GM23338 (cell line): ENCODE measurements at places on chromosomes 6 and 20. TPM values are rescaled to one million over a fixed set of nuclear protein-coding genes. Genes with fewer than 3 reads are reported as not detected.

The OR2H1 gene
- polyA plus RNA-seq: not detected in 2 replicates

The FAM83D gene
- 31.1 and 33.3 TPM in 2 replicates for polyA plus RNA-seq

The WFDC10B gene
- polyA plus RNA-seq: 0.50 and 1.0 TPM in 2 replicates

DNA sequence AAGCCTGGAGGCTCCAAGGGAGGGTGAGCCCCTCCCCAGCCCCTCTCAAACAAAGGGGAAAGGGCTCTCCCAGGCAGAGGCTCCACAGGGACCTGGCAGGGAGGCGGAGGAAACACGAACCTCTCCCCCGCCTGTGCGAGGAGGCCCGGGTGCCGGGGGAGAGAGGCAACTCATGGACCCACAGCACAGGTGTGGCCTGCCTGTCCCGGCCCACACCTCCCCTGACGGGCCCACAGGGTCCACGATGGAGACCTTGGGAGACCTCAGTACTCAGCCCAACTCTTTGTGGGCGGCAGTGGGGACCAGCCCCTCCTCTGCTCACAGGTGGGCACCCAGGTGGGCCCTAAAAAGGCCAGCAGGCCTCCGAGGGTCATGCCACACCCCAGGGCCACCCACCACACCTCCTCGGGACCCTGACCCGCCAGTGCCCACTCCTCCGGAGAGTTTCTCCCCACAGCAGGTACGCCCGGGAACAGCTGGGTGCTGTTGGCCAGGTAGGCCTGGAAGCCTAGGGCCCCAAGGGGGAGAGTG is 12.2 kb downstream of the LAMA5 start:
- peak overlapping the region; percentile 79; the same call in 1 of the 2 replicates for H3K27ac ChIP-seq
- no peaks in the 10 kb centered on the region for H3K27me3 ChIP-seq
- no peak for DNase-seq
- no peaks in the 10 kb centered on the region; the same call in 1 of the 2 replicates for H3K36me3 ChIP-seq
- H3K4me1 ChIP-seq: peaks cover 22% of the 10 kb centered on the region

- H3K4me1 ChIP-seq: peaks cover 56% of the 10 kb centered on the region
- H3K27ac ChIP-seq: no peak overlapping the region
- H3K36me3 ChIP-seq: no peaks in the 10 kb centered on the region
- peak overlapping the region; percentile 82 for H3K4me3 ChIP-seq
- peaks cover 48% of the 10 kb centered on the region for H3K27me3 ChIP-seq
Observed at GRCh38 chr6:110356778-110357177, 1.4 kb downstream of the METTL24 start.

DNA sequence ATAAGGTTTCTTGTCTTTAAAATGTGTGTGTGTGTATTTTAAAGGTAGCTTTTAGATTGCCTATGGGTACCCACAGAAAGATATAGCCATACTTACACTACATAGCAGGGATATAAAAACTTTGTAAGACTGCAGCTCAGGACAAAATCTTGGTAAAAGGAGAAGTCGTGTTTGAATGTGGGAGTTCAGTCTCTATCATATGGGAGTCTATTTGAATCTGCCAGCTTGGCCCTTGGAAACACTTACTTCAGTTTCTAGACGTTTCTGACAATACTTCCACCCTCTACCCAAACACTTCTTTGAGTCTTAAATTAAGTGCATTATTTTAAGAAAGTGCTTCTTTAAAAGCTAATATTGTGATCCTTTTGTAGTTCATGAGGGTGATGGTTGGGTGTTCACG is 155.7 kb downstream of the CARMIL1 start:
- no peaks in the 10 kb centered on the region for H3K27me3 ChIP-seq
- no peaks in the 10 kb centered on the region for H3K4me1 ChIP-seq
- H3K27ac ChIP-seq: no peak overlapping the region
- no peak for DNase-seq
- H3K4me3 ChIP-seq: no peak overlapping the region

DNA sequence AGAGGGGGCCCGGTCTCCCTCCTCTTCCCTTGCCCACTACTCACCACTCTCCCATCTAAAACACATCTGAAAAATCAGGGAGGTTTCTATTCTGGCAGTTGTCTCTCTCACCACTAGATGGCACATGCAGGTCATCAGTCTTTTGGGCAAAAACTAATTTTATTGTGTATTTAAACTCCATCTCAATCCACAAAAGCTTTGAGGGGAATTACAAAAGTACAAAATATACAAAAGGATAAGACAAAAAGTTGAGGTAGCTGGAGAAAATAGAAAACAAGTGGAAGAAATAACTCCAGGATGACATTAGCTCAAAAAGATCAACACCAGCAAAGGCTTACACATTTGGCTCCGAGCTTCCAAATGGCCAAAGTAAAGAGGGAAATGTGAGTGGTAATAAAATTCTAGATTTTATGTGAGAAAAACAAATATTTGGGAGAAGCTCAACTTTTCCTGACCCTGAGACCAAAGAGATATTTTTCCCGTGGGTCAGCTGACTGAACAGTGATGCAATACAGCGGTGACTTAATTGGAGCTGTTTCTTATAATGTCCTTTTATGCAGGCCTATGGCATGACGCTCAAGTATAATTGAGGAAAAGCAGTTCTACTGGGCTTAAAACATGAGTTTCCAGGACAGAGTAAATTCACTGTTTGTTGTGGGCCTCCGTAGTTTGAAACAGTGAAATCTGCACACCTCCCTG is 79.8 kb upstream of the CHD6 start:
- no peaks in the 10 kb centered on the region for H3K27me3 ChIP-seq
- peaks cover 11% of the 10 kb centered on the region; the same call in 1 of the 2 replicates for H3K4me1 ChIP-seq
- no peak overlapping the region for H3K4me3 ChIP-seq
- H3K36me3 ChIP-seq: no peaks in the 10 kb centered on the region
- H3K27ac ChIP-seq: no peak overlapping the region

GRCh38 chr6:154605178-154605881 is 94.8 kb upstream of the CNKSR3 start:
- no peaks in the 10 kb centered on the region for H3K27me3 ChIP-seq
- no peak overlapping the region for H3K4me3 ChIP-seq
- no peak overlapping the region for H3K27ac ChIP-seq
- no peak for DNase-seq
- H3K36me3 ChIP-seq: no peaks in the 10 kb centered on the region
- peaks cover 4% of the 10 kb centered on the region; the same call in 1 of the 2 replicates for H3K4me1 ChIP-seq

DNA sequence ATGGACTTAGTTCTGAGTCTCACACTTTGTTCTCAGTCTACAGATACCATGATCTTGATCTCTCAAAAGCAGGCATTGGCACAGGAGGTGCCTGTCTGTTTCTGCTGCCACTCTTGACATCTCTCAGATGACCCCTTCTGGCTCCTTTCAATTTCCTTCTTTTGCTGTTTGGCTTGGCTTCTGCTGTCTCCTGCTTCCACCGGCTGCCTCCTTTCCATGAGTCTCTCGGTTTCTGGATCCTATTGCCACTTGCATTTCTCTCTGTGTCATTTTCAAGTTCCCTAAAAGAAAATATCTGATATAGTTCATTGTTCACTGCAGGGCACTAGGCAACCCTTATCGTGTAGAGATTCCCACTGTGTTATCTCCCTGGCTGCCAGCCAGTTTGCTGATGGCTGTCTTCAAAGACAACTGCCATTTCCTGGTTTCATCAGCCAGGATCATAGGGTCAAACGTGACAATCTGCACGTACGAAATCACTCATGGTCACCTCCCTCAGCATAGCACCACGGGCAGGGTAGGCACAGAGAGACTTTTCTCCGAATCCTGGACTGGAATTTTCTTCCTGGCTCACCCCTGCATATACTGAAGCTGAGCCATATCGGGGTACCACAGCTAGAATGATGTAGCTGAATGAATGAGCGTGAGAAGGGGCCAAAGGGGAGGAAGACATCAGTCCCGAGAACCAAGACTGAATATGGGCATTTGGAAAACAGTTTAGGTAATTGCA is 144.6 kb upstream of the TMEM170B start:
- no peak overlapping the region for H3K27ac ChIP-seq
- H3K27me3 ChIP-seq: no peaks in the 10 kb centered on the region
- H3K4me1 ChIP-seq: no peaks in the 10 kb centered on the region
- H3K4me3 ChIP-seq: no peak overlapping the region
- no peak for DNase-seq

DNA sequence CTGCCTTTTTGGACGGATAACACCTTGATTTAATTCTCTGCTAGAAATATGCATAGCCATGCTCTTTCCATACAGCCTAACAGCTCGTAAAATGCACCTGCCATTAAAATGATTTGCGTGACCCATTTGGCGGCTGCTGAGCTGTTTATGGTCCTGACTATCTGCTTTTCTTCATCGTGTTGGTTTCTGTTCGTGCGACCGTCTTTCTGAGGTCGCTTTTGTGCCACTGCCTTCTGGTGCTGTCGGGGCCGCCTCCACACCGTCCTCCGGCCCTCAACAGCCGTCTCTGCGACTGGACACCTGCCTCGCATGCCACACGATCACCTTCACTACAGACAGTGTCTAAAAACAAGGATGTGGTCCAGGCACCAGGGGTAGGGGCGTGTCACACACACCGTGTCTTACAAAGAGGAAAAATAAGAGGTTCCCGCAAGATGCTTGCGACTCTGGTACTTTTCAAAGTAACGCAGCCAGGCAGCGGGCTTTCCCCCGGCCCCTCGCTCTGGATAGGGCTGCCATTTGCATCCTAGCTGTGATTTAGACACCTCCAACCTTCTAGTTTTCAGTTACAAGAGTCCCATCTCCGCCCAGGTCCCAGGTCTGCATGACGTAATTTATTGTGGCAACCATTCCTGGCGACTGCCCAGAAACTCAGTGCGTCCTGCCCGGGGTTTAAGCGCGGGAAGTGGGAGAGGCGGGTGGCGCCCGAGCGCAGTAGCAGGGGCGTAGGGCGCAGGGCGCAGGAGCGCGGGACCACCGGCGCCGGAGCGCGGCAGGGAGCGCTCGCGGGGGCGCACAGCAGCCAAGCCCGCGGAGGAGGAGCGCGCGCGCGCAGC is at the start of gene STMND1:
STMND1 (plus strand) TSS at position 629 of the 836 bp plus-strand sequence. CDS start 208 bp downstream, outside the sequence.
- H3K4me3 ChIP-seq: peak within 1 kb of the TSS; percentile 83
- no peak within 1 kb of the TSS for H3K27ac ChIP-seq
- peaks cover 5% of the 10 kb centered on the region; the same call in 1 of the 2 replicates for H3K4me1 ChIP-seq
- no peaks in the 10 kb centered on the region for H3K36me3 ChIP-seq
- DNase-seq: peak; percentile 68
- peaks cover 35% of the 10 kb centered on the region for H3K27me3 ChIP-seq

- H3K36me3 ChIP-seq: peaks cover 5% of the 10 kb centered on the region
- no peaks in the 10 kb centered on the region for H3K27me3 ChIP-seq
- no peak for DNase-seq
- H3K4me3 ChIP-seq: peak overlapping the region; percentile 68
- peaks cover 5% of the 10 kb centered on the region for H3K4me1 ChIP-seq
Observed at GRCh38 chr6:27825025-27825793, 87.0 kb downstream of the OR2B2 start.
